Left hindlimb (tissue), 1 donor: ENCODE measurements at places on chromosomes 4 and X.

DNA sequence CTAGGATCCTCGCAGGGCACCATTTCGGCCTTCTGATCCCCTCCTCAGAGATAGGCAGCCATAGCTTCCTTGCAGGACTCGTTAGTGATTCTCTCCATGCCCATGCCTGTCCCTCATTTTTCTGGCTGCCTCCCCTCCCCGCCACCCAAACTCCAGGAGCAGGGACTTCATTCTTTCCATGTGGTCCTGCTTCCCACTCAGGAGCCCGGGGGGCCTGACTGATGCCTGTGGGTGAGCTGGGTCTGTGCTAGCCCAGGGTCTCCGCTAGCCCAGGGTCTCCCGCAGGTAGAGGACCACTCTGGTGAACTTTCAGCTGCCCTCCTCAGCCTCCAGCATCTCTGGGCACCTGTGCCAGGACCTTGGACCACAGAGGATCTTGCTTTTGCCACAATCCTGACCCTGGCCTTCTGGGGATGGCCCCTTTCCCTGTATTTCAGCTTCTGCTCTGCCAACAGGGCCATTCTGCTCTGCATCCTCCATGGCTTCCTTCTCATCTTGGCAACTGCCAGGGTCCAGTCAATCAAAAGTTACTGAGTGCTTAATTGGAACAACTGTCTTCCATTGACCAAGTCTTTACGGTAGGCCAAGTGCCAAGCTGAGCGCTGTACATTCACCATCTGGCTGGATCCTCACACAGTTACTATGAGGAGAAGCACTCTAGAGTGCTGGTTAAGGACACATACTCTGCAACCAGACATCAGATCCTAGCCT, 152.2 kb downstream of the EFNB1 start:
- DNase-seq = no peak

DNA sequence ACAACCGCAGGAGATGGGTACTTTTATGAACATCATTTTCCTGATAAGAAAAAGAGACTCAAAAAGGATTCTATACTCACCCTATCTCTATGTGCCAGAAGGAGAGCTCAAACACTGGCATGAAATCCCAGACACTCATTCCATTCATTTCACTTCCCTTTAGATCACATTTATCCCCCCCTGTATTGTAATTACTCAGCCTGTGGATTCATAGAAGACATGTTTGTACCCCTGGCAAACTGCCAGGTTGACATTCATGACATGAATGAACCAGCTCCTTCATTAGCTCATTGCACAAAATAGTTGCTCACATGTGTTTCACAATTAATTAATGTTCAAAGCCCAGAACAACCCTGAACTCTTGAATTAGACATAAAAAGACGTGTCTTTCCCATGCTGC, 4.9 kb downstream of the SMR3A start:
- no peak for DNase-seq

GRCh38 chrX:10797466-10797865, 177.1 kb upstream of the MID1 start:
- DNase-seq = no peak

- DNase-seq = no peak
Observed at GRCh38 chrX:143058120-143058519, 32.4 kb downstream of the SPANXN4 start.

DNA sequence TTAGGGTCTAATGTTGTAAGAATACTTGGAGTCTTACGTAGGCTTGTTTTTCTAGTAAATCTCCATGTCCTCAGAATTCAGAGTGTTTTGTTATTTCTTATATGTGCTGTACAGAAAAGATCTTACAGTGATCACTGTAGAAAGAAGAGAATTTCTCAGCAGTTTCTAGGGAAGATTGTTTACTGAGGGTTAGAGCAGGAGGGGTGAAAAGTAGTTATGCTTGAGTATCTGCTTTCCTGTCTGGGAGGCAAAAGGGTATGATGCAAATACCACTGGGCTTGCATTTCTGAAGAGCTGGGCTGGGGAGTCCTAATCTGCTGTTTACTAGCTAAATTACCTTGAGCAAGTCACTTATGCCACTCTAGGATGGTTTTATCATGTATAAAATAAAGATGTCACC, 78.2 kb downstream of the BEND4 start:
- DNase-seq = no peak

- DNase-seq = no peak
Observed at GRCh38 chr4:21046141-21046540, 345.9 kb downstream of the PACRGL start.

- DNase-seq = no peak
Observed at GRCh38 chr4:142353149-142353738, 492.9 kb downstream of the INPP4B start.

DNA sequence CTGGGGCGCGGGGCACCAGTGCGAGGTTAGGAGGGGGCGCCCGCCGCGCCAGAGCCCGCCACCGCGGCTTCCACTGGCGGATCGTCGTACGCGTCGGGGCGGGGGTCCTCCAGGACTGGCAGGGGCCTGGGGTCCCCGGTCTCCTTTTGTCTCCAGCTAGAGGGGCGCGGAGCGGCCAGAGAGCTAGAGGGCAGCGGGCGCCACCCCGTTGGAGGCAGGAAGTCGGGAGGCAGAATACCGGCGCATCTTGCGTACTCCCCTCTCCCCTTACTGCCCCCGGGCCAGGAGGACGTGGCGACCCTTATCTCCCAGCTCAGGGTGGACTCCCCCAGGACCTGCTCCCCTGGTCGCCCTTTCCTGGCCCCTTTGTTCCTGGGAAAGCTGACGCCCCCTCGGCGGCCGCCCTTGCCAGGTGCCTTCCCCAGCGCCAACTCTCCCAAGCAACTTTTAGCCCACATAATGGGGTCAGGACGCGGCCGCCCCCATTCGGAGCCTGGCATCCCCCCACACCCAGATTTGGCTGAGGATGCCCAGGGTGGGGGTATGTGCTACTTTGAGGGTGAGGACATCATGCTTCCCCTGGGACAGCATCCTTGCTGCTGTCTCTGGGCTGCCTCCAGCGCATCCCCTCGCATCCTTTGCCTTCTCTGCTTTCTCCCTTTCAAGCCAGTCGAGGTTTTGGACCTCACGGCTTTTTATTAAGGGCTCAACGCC, 933 bp downstream of the CNKSR2 start:
- DNase-seq = peak; percentile 29

GRCh38 chr4:82886147-82886942, 4.6 kb downstream of the SEC31A start:
- no peak for DNase-seq

DNA sequence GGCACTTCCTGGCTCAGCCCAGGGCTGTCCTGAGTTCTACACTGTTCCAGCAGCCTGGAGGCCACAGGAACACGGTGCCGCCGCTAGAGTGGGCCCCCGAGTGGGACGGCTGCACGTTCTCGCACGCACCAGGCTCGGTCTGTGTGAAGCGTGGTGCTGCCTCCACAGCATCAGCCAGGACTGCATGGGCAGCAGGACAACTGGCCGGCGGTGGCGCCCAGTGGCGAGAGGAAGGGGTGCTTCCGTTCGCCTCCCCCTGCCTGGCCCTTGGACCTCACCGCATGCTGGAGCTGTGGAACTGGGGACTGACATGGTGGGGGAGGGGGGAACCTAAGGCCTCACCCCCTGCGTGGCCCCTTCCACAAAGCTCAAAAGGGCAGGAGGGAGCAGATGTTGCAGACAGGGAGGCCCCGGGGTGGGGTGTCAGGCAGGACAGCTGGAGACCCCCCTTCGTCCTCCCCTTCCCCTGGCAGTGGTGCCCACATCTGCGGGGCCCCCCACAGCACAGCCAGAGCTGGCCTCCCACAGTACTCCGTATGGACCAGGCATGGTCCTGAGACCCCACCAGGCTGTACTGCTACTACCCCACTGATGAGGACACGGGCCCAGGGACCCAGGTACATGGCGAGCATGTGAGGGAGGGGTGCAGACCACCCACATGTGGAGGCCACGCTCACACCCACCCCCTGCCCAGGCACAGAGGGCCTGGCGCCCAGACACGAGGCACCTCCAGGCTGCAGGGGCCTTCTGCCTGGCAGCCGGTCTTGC, 58.5 kb downstream of the ACOX3 start:
- no peak for DNase-seq

DNA sequence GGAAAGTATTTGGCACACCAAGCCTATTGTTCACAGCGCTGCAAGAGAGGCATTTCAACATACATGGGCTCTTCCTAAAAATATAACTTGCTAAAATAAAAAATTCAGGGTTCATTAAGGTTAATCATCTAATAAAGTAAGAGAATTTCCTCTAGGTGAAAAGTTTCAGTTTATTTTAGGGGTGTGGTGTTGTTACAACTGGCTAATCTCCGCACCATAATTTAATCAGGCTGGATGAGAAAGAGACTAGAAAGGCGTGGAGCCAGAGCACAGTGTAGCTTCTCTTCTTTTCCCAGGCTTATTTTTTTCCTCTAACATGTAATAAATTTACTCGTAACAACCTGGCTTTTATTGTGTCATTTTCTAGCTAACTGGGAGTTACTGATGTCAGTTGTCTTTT, 47.9 kb downstream of the FHL1 start:
- DNase-seq = no peak

- DNase-seq = no peak
Observed at GRCh38 chr4:108484187-108484586, 136.2 kb upstream of the RPL34 start.

DNA sequence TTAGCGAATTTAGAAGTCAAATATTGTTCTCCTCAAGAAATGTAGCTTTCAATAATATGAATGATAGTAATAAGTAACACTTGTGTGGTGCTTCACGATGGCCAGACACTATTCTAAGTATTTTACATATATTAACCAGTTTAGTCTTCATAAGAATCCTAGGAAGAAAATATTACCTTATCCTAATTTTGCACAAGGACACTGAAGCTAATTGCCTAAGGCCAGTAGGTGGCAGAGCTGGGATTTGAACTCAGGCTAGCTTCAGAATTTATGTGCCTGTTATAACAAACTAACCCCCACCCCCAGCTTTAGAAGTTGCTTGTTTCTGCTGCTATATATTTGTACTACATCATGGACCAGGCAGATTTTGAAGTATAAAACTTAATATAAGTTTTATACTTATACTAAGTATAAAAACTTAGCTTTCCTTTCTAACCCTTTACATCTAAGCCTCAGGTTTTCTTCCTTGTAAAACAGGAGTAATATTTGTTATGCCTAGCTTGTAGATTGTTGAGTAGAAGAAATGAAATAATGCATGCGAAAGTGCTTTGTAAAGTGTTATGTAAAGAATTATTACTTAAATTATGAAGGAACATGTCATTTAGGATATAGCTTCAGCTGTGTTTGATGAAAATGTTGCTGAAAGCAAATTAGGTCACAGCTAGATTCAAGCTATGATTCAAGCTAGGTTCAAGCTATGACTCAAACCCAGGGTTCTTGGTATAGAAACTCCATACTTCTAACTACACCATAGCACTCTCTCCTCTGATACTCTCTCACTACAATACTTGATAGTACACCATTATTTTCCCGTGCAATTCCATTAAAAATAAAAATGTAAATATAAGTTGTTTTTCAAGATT, 4.2 kb upstream of the CDS1 start:
- no peak for DNase-seq

DNA sequence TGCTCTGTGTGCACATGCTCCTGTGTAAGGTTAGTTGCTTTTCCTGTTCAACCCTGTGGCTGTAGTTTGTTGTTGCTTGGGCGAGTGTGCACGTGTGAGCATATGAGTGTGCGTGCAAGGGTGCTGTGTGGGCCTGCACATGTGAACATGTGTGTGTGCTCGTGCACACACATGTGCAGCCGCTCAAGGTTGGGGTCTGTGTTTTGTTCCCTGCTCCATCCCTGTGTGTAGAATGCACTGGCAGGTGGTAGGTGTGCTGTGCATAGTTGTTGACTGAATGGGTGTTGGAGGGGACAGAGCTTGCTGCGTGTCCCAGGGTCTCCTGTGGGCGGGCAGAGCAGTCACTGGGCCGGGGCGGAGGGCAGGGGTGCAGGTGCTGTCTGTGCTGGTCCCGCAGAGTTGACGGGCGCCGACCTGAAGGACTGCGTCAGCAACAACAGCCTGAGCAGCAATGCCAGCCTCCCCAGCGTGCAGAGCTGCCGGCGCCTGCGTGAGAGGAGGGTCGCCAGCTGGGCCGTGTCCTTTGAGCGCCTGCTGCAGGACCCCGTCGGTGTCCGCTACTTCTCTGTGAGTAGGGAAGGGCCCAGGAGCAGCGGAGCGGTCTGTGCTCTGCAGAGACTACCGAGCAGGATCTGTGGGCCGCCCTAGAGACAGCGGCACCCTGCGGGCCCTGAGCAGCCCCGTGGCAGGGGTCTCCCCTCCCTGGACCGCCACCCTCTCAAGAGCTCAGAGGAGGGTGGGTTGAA, 27.9 kb upstream of the HGFAC start:
- peak; percentile 11 for DNase-seq

DNA sequence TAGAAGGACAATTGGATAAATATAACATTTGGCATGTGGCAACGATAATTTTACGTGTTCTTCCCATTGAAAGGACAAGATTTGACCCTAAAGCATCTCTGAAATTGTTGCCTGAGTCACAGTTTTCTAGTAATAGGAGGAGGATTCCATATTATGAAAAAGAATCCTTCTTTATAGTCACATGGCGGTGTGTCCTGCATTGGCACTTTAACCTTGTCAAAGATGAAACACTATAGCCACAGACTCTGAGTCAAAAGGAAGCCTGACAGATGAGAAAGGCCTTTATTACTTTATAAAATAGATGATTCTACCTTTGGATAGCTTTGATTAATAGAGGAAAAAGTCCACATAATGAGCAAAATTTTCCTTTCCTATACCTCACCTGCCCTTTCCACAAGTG, 11.5 kb downstream of the LNX1 start:
- DNase-seq = no peak
